ENCODE measurements at places on chromosomes 7 and 10. TPM values are rescaled to one million over a fixed set of nuclear protein-coding genes. Genes with fewer than 3 reads are reported as not detected.

GRCh38 chr10:72513910-72514309 is 112.0 kb downstream of the MICU1 start:
- H3K27me3 ChIP-seq, result no peaks in the 10 kb centered on the region
- no peaks in the 10 kb centered on the region for H3K4me1 ChIP-seq
- DNase-seq, result no peak
- H3K4me3 ChIP-seq, result no peak overlapping the region
- H3K27ac ChIP-seq, result no peak overlapping the region
- no peaks in the 10 kb centered on the region for H3K36me3 ChIP-seq

- H3K4me3 ChIP-seq, result no peak overlapping the region
- H3K36me3 ChIP-seq, result peaks cover 67% of the 10 kb centered on the region
- no peak for DNase-seq
- peaks cover 3% of the 10 kb centered on the region for H3K4me1 ChIP-seq
These were observed 71.2 kb downstream of the SHH start for GRCh38 chr7:155741082-155741481.

ZNF398 gene
- total RNA-seq, result 17.0 TPM

CLRN3 gene
- total RNA-seq, result 0.52 TPM

COBL gene
- 48.1 TPM for total RNA-seq

PRF1 gene
- total RNA-seq, result not detected

All from Calu3 (cell line).